ENCODE measurements at places on chromosomes 1 and 21.

- DNase-seq, result peak; percentile 73
Observed at GRCh38 chr1:232542633-232543593, 87.0 kb downstream of the SIPA1L2 start.

- DNase-seq, result no peak
Observed at GRCh38 chr1:6330410-6330911, 63.1 kb downstream of the ACOT7 start.

DNA sequence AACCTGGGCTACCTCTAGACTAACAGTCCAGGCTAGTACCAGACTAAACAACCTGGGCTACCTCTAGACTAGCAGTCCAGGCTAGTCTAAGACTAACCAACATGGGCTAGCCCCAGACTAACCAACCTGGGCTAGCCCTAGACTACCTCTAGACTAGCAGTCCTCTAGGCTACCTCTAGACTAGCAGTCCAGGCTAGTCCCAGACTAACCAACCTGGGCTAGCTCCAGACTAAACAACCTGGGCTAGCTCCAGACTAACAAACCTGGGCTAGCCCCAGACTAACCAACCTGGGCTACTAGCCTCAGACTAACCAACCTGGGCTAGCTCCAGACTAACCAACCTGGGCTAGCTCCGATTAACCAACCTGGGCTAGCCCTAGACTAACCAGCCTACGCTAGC is 2.0 kb downstream of the TFF2 start:
- no peak for DNase-seq

DNA sequence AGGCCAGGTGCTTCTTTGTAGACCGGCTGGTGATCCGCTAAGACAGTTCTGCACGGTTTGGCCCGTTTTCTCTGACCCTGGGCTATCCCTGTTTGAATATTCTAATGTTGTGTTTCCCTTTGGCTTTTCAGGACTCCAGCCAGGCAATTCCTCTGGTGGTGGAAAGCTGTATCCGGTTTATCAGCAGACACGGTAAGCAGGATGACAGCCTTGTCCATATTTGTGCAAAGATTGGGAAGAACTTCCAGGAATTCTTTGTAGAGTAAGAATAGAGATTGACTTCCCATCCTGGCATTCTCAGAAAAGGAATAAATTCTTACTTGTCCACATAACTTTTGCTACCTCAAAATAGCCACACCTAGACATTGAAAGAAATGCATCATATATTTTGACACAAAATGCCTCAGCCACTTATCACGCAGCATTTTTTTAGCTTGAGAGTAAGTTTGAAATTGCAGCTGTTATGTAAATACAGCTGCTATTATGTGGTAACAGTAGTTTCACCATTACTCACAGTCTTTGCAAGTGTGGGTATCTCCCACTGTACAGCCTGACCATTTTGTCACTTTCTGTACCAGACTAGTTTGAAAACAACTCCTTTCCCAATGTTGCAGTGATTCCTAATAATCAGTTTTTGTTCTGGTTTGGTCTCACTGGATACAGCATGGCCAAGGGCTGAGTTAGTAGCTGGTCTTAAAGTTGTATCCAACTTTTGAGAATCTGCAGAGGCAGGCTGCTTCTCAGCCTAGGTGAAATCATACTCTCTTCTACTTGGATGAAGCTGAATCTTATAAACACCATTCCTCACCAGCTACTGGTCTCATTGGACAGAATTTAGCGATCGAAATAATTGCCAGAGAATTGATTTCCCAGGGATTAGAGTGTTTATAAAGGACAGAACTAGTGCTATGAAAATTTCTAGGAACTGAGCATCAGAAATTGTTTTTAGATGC is 40.0 kb upstream of the IKBKE start:
- no peak for DNase-seq

- no peak for DNase-seq
Observed at GRCh38 chr1:35886577-35887431, 3.8 kb downstream of the AGO1 start.

- no peak for DNase-seq
Observed at GRCh38 chr1:100989306-100990077, 36.1 kb downstream of the DPH5 start.

DNA sequence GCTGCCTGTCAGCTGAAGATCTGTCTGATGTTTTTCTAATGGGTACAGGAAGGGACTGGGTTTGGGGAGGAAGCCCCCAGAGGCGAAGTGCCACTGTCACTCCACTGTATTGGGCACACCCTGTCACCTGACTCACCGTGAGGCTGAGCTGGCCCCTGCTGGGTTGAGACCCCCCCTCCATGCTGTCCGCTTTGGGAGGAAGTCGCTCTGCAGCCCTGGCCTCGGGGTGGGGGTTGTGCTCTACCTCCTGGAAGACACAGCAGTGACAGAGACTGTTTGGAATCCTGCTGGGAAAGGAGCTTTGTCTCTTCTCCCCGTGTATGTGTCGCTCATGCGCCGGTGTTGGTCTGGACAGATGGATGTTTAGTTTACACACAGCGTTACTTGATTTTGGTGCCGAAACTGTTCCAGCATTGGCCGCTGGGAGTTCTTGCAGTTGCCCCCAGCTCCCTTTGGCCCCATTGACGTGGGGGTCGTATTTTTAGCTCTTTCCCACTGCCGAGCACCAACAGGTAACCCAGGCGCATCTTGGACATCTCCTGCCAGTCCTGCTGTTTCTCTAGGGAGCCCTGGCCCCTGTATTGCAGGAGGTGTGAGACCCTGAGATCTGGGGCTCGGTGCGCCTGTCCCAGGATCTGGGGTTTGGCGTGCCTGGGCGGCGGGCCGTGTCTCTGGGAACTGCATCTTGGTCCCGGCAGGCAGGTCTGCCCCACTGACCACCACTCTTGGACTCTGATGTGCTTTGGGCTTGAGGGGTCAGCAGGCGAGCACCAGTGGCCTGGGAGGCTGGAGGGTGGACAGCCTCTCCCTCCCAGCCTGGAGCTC is 30.3 kb downstream of the SLX9 start:
- no peak for DNase-seq

Data from NCI-H345 (cell line).